ENCODE measurements at places on chromosomes 3 and 15.

DNA sequence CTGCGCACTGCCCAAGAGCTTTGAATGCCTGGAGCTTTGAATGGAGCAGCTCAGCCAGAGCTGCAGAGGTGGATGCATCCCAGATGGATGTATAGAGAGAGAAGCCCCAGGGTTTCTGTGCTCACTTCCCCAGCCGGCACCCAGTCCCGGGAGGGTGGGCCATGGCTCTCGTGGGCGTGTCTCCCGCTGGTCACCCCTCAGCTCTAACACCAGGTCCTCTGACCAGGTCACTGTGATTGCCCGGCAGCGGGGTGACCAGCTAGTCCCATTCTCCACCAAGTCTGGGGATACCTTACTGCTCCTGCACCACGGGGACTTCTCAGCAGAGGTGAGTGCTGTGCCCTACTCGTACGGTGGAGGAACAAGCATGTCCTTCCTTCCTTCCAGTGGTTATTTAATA lies 10.7 kb downstream of the TMEM43 start:
- DNase-seq = no peak

DNA sequence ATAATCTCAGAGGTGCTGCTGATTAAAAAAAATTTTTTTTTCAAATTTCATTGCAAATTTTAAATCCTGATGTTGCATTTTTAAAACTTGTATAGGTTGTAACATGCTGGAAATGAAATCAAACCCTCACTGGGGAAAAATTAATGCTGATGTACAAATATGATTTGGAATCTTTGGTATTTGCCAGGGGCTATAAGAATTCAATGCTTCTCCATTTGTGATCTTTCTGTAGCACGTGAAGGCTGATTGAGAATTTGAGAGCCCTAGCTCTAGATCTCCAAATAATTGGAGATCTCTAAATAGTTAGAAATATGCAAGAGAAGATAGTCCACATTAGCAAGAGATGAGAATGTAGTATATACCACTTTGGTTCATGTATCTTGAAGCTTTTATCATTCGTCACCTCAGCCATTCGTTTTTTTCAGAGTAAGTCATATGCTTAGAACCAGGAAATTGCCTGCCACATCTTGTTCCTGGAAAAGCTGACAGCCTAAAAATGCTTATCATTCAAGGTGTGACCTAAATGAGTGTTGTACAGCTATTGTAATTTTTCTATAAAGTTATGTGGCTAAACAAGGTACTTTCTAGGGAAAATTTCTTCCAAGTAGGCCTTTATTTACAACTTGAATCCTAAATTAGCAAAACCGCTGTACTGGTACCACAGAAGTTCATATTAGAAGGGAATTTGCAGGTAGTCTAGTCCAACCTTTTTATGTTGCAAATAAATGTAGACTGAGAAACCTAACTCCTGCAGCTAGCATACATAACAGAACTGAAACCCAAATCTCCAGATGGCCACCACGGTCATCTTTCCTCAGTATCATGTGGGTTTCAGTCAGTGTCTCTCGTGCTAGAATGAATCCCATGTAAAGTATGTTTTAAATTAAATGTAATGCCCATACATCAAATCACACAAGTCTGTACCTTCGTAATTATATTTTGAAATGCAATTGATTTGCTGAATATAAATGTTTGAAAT lies 48.5 kb downstream of the FNDC3B start:
- no peak for DNase-seq

DNA sequence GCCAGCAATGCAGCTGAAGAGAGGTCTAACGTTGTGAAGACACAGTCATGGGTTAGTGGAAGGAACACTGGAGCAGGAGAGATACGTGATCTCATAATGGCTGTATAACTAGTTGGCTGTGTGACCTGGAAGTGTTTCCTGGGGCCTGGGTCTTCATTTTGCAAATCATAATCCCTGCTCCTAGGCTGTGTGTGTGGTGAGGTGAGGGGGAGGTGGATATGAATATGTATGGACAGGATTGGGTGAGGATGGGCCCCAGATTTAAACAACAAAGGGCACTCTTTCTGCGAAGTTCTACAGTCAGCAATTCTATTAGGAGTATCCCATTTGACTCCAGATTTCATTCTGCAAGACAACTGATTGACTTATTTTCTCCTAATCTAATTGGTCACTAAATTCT lies 41.3 kb downstream of the ANKRD28 start:
- no peak for DNase-seq

DNA sequence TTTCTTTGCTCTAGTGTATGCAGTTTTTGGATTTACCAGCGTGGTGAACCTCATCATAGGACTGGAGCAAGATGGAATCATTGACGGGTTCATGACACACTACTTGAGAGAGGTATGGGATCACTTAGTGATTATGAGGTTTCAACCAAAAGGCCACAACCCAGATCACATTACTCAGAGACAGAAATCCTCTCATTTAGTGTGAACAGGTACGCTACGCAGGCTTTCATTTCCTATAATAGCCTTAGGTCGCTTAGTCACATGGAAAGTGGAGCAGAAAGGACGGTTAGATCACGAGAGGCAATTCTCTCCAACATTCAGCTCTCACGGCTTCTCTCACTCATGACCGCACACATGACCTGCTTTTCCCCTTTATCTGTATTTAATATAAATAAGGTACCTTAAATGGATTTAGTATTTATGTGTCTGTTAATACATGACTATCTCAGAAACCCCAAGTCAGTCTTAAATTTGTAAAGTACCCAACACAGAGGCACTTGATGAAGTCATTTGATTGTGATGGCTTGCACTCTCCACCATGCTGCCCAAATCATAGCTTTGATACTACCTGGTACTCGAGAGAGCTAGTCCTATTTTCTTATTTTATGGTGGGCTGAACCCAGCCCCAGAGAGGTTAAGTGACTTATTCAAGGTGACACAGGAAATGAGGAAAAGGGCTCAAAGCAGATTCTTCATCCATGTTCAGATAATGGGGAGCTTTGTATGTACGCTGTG lies 8.6 kb downstream of the TM6SF1 start:
- DNase-seq = no peak

- DNase-seq = no peak
These were observed 344.9 kb upstream of the SLCO3A1 start for GRCh38 chr15:91508633-91509032.

DNA sequence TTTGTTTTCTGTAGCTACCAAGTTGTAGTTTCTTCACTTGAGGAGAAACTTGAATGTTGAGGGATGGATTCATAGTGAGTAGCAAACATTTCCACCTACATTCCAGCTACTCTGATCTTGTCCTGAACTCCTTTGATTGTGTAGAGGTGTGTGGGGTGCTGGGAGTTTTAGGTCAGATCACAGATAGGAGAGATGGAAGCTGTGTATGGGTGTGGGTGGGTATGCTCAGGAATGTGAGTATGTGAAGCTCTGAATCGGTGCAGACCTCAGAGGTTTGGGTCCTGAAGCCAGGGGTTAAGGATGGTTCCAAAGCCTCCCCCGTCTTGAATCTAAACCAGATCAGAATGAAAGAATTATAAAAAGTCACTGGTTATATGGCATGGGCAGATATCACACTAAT lies 52.6 kb upstream of the VILL start:
- DNase-seq = no peak

- DNase-seq = no peak
These were observed 98.0 kb upstream of the TNIK start for GRCh38 chr3:171558188-171558696.

GRCh38 chr3:188649521-188649920 lies 495.6 kb downstream of the LPP start:
- DNase-seq = no peak

DNA sequence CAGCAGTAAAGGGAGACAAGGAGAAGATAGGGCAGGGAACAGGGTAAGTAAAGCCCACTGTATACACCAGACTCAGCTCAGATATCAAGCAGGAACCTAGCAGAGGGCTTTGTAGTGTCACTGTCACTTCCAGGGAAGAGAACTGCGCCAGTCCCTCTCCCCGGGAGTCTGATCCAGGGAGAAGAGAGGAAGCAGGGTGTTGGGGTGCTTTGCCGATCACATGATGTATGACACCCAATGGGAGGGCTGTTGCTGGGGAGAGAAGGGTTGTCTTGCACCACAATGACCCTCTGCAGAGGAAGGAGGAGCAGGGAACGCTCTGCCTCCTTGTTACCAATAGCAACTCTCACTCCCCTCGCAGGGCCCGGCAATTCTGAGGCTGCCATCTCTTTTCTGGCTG lies 147.2 kb upstream of the SLC2A2 start:
- no peak for DNase-seq

DNA sequence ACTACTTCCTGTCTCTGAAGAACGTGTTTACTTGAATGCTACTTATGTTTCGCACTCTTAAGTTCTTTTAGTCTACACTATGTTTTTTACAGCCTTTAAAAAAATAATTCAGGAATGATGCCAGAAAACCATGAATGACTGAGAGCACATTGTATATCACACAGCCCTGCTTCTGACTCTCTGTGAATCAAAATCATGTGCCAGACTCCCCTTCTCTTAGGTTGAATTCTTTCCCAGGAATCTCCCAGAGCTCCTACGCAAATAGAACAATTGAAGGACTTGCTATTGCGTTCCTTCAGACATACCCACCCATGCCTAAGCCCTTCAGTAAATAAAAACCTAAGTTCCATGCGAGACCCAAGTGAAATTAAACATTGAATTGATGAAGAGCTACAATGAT lies 782.0 kb upstream of the ALCAM start:
- no peak for DNase-seq

GRCh38 chr15:48147358-48147757 lies 26.6 kb downstream of the SLC24A5 start:
- DNase-seq = no peak

DNA sequence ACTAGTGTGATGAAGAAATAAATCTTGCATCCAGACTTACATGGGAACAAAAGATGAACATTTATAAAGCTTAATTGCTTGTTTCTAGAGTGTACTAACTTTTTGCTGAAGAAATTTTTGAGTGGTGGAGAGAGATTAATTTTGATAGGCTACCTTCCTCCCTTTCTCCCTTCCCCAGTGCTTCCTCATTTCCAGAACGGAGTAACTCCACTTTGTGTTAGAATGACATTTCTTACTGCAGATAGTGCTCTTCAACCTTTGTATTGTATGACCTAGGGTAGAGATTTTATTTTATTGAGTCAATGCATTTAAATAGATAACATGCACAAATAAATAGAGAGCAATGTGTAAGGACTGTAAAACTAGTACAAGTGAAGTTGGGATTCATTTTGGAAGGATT lies 1.9 kb downstream of the ATP1B3 start:
- no peak for DNase-seq
